Thoracic aorta (tissue), 2 donors: ENCODE measurements at places on chromosomes 6 and 20. TPM values are rescaled to one million over a fixed set of nuclear protein-coding genes. Genes with fewer than 3 reads are reported as not detected.
A peak's percentile ranks its signal among the peaks of the same experiment; 100 is the strongest.

Gene DNMT3B
- total RNA-seq, result 0.81 TPM

Gene TDRD6
- 1.8 TPM for total RNA-seq

Gene CSTF1
- total RNA-seq, result 22.5 TPM

Gene DDX43
- total RNA-seq, result 12.2 TPM

Gene TTBK1
- not detected for total RNA-seq

Gene MYLK4
- 0.68 TPM for total RNA-seq

Gene RPS10
- 1,344 TPM for total RNA-seq

Gene ABHD16B
- total RNA-seq, result not detected

GRCh38 chr20:36779656-36780025, 6.1 kb upstream of the DSN1 start:
- DNase-seq, result no peak
- H3K4me3 ChIP-seq, result no peak overlapping the region
- no peak overlapping the region for H3K27ac ChIP-seq
- H3K27me3 ChIP-seq, result no peaks in the 10 kb centered on the region
- peaks cover 16% of the 10 kb centered on the region for H3K36me3 ChIP-seq

GRCh38 chr20:1373614-1374013, 19.2 kb downstream of the FKBP1A start:
- H3K4me3 ChIP-seq, result no peak overlapping the region
- no peaks in the 10 kb centered on the region for H3K27me3 ChIP-seq
- DNase-seq, result no peak

GRCh38 chr6:155854787-155855186, 399.1 kb upstream of the NOX3 start:
- no peaks in the 10 kb centered on the region for H3K4me1 ChIP-seq
- H3K36me3 ChIP-seq, result no peaks in the 10 kb centered on the region
- no peak overlapping the region for H3K4me3 ChIP-seq
- H3K27me3 ChIP-seq, result no peaks in the 10 kb centered on the region
- H3K27ac ChIP-seq, result no peak overlapping the region

DNA sequence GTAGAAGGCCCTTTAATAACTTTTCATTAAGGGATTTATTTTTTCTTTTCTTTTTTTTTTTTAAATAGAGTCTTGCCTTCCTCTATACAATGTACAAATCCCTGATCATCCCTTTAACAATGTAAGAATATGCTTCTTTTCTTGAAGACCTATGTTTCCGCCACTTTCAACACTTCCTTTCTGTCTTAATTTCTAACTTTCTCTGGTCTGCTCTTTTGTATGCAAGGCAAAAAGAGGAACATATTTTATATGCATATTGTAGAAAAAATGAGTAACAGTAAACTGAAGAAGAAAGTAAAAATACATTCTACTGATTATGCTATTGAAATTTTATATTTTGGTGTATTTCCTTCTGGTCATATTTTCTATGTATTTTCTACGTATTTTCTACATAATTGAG, 484.7 kb downstream of the TFAP2B start:
- no peak overlapping the region for H3K4me3 ChIP-seq
- no peaks in the 10 kb centered on the region for H3K4me1 ChIP-seq
- no peak for DNase-seq
- no peak overlapping the region for H3K27ac ChIP-seq

GRCh38 chr6:43942011-43942442, 172.0 kb downstream of the VEGFA start:
- H3K4me1 ChIP-seq, result no peaks in the 10 kb centered on the region
- no peak for DNase-seq
- H3K27ac ChIP-seq, result no peak overlapping the region
- no peaks in the 10 kb centered on the region for H3K27me3 ChIP-seq
- no peaks in the 10 kb centered on the region for H3K36me3 ChIP-seq

GRCh38 chr20:25389401-25389857, 1.2 kb downstream of the ABHD12 start:
- no peaks in the 10 kb centered on the region for H3K27me3 ChIP-seq
- H3K36me3 ChIP-seq, result no peaks in the 10 kb centered on the region
- H3K4me1 ChIP-seq, result peaks cover 3% of the 10 kb centered on the region
- peak overlapping the region; percentile 81 for H3K4me3 ChIP-seq
- H3K27ac ChIP-seq, result peak overlapping the region; percentile 88

- H3K4me3 ChIP-seq, result no peak overlapping the region
- H3K27me3 ChIP-seq, result no peaks in the 10 kb centered on the region
- H3K27ac ChIP-seq, result no peak overlapping the region
- no peaks in the 10 kb centered on the region for H3K4me1 ChIP-seq
- no peaks in the 10 kb centered on the region for H3K36me3 ChIP-seq
- DNase-seq, result no peak
These were observed 23.3 kb downstream of the C20orf203 start for GRCh38 chr20:32650401-32650944.

DNA sequence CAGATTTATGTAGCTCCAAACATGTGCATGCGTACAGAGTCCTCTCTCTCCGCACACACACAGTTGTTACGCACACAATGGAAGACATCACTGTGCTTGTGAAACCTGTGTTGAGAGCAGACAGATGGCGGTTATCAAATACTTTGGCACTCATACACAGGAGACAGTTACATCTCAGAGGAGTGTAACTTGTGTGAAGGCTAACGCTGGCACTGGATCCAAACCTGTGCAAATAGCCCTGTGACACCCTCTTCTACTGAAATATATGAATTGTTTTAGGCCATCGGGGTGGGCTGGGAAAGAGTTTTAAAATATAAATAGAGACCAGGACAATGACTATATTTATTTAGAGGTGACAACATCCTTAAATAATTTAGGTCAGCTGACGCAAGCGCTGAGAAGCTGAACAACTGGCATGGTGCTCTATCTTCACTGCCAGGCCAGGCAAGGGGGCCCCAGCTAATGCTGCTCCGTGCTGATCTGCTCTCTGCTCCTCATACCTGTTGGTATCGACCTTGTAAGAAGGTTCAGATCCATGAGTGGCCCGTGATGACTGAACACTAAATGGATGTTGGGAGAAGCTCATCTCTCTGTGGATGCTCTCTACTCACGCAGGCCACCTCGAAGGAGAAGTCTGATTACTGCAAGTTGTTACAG, 69.4 kb downstream of the FOXC1 start:
- H3K4me1 ChIP-seq, result peaks cover 21% of the 10 kb centered on the region
- no peaks in the 10 kb centered on the region for H3K36me3 ChIP-seq
- DNase-seq, result no peak
- no peaks in the 10 kb centered on the region for H3K27me3 ChIP-seq
- peak overlapping the region; percentile 37 for H3K27ac ChIP-seq
- H3K4me3 ChIP-seq, result no peak overlapping the region

DNA sequence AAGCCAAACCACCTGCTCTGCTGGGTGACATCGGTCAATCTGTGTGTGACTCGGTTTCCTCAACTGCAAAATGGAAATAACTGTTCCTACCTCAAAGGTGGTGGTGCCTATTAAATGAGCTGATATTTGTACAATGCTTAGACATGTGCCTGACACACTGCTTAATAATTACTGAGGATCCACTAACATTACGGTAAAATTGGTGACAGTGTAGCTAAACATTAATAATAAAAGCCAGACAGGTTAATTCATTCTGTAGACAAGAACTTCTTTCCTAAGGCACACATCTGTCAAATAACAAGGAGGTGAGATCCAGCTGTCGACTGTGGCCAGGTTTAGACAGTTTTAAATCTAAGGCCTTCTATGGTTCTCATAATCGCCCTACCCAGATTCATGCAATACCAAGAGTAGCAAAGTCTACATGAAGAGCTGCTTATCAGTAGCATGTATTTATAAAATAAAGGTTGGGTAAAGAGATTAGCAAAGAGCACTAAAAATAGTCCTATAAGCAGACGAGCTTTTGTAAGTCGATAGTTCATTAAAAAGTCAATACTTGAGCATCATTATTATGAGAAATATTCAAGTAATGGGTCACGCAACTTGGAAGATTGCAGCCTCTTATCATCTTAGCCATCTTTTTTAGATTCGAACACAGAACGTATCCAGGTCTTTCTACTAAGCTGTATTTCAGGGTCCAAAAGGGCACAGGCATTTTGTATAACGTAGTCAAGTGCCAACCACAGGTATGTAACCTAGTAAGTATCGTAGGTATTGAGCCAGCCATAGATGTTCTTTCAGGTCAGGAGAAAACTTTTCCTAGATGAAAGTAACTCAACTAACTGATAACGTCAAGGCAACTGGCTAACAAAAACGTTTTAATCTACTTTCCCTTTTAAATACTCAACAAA, 3.2 kb downstream of the CNKSR3 start:
- no peak overlapping the region for H3K27ac ChIP-seq

- no peaks in the 10 kb centered on the region for H3K27me3 ChIP-seq
- no peak for DNase-seq
- H3K27ac ChIP-seq, result peak overlapping the region; percentile 56
- peaks cover 19% of the 10 kb centered on the region for H3K4me1 ChIP-seq
- no peak overlapping the region for H3K4me3 ChIP-seq
- no peaks in the 10 kb centered on the region for H3K36me3 ChIP-seq
These were observed 41.7 kb downstream of the AKIRIN2 start for GRCh38 chr6:87660226-87660911.

- no peak for DNase-seq
- H3K4me3 ChIP-seq, result no peak overlapping the region
- H3K27me3 ChIP-seq, result no peaks in the 10 kb centered on the region
- H3K36me3 ChIP-seq, result no peaks in the 10 kb centered on the region
- H3K4me1 ChIP-seq, result no peaks in the 10 kb centered on the region
These were observed 2.0 kb downstream of the CST5 start for GRCh38 chr20:23877524-23877923.

- H3K27me3 ChIP-seq, result no peaks in the 10 kb centered on the region
- no peaks in the 10 kb centered on the region for H3K4me1 ChIP-seq
- H3K4me3 ChIP-seq, result no peak overlapping the region
These were observed 12.8 kb downstream of the MAS1L start for GRCh38 chr6:29474996-29475395.

- H3K4me1 ChIP-seq, result no peaks in the 10 kb centered on the region
- no peaks in the 10 kb centered on the region for H3K27me3 ChIP-seq
- H3K4me3 ChIP-seq, result no peak overlapping the region
- H3K36me3 ChIP-seq, result no peaks in the 10 kb centered on the region
- no peak overlapping the region for H3K27ac ChIP-seq
- DNase-seq, result no peak
These were observed 56.6 kb upstream of the BLCAP start for GRCh38 chr20:37584238-37584807.

DNA sequence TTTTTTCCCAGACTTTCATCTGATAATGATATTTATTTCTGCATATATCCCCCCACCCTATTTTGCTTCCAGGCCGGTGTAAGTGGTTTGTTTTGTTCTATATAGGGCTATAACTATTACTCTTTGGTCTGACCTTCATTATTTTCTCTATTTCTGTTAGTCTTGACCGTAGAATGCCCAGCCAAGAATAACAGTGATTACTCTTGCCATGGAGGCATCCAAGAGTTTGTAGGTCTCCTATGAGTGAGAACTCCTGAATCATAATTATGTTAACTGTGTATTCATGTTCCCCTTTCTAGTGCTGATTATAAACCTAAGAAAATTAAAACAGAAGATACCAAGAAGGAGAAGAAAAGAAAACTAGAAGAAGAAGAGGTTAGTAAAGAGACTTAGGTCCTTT, 52.2 kb downstream of the TOP1 start:
- H3K4me1 ChIP-seq, result peaks cover 54% of the 10 kb centered on the region
- H3K4me3 ChIP-seq, result no peak overlapping the region
- no peak for DNase-seq

DNA sequence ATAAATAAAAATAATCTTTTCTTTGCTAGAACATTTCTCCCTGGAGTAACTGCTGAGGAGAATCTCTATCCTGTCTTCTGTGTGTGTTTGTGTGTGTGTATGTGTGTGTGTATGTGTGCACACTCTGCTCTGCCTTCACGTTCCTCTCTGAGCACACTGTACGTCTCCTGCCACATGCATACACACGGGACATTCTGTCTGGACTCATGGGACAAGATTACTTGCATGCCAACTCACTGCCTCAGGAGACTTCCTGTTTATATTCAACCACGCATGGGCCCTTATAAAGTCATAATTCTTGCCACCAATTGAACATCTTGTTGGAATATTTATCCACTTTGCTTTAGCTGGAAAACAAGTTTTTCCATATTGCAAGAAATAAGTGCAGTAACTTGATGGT, 930.6 kb downstream of the KIF16B start:
- no peaks in the 10 kb centered on the region for H3K27me3 ChIP-seq
- no peak overlapping the region for H3K4me3 ChIP-seq
- no peak overlapping the region for H3K27ac ChIP-seq

- no peaks in the 10 kb centered on the region for H3K36me3 ChIP-seq
- H3K27ac ChIP-seq, result no peak overlapping the region
- no peaks in the 10 kb centered on the region for H3K27me3 ChIP-seq
- no peak overlapping the region for H3K4me3 ChIP-seq
These were observed 335.1 kb downstream of the HDGFL1 start for GRCh38 chr6:22904431-22904830.

GRCh38 chr6:33840048-33840926, 36.5 kb upstream of the MLN start:
- no peak overlapping the region for H3K27ac ChIP-seq
- no peaks in the 10 kb centered on the region for H3K4me1 ChIP-seq
- DNase-seq, result no peak
- H3K36me3 ChIP-seq, result no peaks in the 10 kb centered on the region
- H3K27me3 ChIP-seq, result no peaks in the 10 kb centered on the region

GRCh38 chr6:34465531-34466241, at the start of gene PACSIN1:
TSS of gene PACSIN1 (plus strand) at chr6:34466076. CDS start at chr6:34526306, 60,230 bp downstream.
- peaks cover 19% of the 10 kb centered on the region for H3K4me1 ChIP-seq
- no peak within 1 kb of the TSS for H3K27ac ChIP-seq
- peaks cover 3% of the 10 kb centered on the region for H3K27me3 ChIP-seq
- no peaks in the 10 kb centered on the region for H3K36me3 ChIP-seq

GRCh38 chr20:7723284-7723683, 217.0 kb downstream of the HAO1 start:
- H3K4me3 ChIP-seq, result no peak overlapping the region
- no peak overlapping the region for H3K27ac ChIP-seq
- H3K27me3 ChIP-seq, result no peaks in the 10 kb centered on the region
- no peak for DNase-seq
- H3K36me3 ChIP-seq, result no peaks in the 10 kb centered on the region
